ENCODE measurements at places on chromosomes 4 and X.
A peak's percentile ranks its signal among the peaks of the same experiment; 100 is the strongest.

- no peak for DNase-seq
Observed at GRCh38 chr4:81586706-81587105, 115.0 kb upstream of the RASGEF1B start.

DNA sequence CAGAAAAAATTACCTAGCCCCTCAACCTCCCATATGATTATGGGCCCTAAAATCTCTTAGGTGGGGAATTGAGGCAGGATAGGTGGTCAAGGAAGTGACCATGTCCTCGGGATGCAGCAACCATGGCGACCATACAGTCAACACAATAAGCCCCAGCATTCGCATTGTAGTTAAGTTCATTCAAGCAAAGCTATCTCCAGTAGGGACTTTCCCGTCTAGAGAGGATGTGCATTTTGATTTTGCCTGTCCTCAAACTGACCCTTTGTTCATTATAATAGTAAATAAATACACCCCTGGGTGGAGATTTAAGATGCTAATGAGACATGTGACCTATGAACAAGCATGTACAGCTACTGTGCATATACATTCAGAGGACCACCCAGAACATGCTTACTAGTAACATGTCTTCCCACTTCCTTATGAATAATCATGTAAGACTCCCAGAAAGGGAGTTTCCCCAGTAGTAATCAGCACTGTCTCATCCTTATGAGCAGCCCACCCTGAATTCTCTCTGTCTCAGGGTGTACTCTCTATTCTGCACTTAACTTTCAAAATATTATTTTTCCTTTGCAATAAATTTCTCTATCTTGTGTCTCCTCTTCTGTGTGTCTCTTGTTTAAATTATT is 74.3 kb downstream of the NUDT11 start:
- no peak for DNase-seq

- no peak for DNase-seq
Observed at GRCh38 chrX:110408949-110409588, 50.4 kb downstream of the RTL9 start.

- no peak for DNase-seq
Observed at GRCh38 chr4:121551881-121552280, 144.9 kb downstream of the ANXA5 start.

GRCh38 chr4:83734576-83734975 is 198.7 kb downstream of the GPAT3 start:
- DNase-seq = no peak

- DNase-seq = no peak
Observed at GRCh38 chrX:106780264-106780663, 22.2 kb upstream of the TBC1D8B start.

GRCh38 chr4:7017446-7018048 is 25.6 kb upstream of the TADA2B start:
- DNase-seq = peak; percentile 63

- no peak for DNase-seq
Observed at GRCh38 chr4:137572163-137572562, 39.9 kb upstream of the PCDH18 start.

DNA sequence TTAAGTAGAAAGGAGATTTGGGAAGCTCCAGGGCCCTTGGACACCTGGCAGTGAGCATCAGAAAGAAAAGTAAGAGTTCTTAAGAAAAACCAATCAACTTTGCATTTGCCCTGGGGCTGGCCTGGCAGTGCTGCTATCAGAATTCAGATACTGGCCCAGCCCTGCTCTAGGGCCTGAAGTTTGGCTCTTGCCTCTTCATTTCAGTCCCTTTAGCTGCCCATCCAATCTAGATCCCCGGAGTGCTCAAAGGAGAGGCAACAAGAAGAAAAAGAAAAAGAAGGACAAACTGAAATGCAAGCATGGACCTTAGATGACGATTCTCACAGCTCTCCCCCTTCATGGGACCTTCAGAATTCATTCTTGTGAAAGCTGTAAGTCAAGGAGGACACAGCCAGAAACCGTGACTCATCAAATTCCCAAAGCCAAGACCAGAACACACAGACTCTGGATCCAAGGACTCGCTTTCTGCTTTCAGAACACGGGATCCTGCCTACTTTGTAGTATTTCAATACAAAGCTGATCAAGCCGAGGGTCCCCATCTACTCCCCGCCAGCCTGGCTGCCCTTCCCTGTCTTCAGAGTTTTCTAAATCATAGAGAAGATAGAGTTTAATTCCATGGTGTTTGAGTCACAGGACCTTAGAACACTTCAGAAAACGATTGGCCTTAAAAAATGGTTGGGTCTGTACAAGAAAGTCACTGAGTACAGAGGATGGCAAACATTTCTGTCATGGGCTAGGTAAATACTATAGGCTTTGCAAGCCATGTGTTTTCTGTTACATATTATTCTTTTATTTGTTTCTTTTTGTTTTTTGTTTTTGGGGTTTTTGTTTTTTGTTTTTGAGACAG is 103.7 kb downstream of the RBM47 start:
- no peak for DNase-seq

DNA sequence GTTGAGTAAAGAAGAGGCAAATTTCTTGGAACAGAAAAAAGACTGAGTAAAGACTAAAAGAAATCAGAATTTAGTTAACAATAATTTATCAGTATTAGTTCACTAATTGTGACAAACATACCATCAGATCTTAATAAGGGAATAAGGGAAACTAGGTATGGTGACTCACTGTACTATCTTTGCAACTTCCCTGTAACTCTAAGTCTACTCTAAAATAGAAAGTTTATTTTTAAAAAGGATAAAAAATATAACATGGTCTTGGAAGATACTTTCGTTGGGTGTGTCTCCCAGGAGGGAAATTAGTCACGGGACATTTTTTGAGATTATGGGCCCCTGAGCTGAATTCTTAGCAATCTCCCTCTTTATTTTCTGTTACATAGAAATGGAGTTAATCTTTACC is 97.3 kb downstream of the EMCN start:
- no peak for DNase-seq

GRCh38 chr4:6955261-6955911 is 45.8 kb downstream of the TBC1D14 start:
- no peak for DNase-seq

DNA sequence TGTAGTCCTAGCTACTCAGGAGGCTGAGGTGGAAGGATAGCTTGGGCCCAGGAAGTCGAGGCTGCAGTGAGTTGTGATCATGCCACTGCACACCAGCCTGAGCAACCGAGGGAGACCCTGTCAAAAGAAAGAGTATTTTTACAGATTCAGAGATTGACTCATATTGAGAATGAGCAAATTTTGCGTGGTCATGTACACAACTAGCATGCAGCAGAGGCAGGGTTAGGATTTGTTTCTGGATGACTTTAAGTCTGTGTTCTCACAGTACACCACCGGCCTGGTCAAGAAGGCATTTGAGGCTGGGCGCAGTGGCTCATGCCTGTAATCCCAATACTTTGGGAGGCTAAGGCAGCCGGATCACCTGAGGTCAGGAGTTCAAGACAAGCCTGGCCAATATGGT is 44.8 kb upstream of the CBR4 start:
- DNase-seq = no peak

DNA sequence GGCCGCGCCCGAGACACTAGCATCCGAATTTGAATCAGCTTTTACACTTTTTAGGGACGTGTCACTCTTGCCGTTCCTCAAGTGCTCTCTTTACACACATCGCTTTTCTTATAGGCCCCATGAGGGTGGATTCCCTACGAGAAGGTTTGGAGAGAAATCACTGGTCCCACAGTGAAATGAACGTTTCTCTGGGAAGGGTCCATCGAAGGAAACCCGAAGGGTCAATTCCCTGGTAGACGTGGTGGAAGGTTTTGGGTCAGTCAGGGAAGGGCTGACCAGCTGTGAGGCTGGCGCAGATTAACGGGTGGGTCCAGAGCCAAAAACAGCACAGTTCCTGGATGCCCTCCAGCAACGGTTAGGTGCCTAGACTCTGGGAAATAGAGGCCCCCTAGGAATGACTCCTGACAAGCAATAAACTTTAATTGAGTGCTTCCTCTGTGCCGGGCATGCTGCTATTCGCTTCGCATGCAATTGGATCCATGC is 35.9 kb downstream of the ETDC start:
- DNase-seq = peak; percentile 15

- no peak for DNase-seq
Observed at GRCh38 chr4:1575418-1576303, 108.5 kb downstream of the FAM53A start.

DNA sequence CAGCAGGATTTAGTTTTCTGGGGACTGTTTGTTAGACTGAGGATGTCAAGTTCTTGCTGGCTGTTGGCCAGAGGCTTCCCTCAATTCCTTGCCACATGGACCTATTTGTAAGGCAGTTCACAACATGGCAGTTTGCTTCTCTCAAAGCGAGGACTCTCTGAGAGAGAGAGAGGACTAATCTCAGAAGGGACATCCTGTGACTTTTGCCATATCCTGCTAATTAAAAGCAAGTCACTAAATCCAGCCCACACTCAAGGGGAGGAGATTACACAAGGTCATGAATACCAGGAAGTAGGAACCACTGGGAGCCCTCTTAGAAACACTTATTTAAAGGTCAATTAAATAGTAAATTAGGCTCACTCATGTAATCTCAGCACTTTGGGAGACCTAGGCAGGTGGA is 38.2 kb downstream of the PPP1R2C start:
- no peak for DNase-seq

DNA sequence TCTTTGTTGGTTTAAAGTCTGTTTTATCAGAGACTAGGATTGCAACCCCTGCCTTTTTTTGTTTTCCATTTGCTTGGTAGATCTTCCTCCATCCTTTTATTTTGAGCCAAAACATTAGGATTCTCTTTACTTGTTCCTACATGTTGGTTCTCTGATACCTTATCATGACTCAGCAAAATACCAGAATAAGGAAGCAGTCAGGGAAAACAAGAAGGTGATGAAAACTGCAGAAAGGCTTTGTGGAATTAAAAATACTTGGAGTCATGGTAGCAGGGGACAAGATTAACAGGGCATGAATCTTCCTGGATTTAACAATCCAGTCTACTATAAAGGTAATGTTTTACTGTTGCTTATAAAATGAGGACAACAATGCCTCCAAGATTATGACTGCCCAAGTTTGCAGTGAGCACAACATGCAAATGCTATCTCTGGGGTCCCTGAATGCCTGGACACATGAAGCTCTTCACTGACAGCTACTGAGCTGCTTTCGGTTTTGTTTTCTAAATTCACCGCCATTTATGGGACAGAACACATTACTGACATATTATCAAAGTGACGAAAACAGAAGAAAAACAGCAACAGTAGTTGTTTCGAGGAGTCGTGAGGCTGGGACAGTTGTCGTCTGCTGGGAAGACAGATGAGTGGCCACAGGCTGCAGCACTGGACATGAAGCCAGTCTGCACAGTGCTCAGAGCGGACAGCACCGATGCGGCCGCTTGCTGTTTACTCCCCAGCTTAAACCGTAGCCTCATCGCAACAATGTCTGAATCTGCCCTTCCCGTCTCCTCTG is 174.5 kb upstream of the DKK2 start:
- no peak for DNase-seq

DNA sequence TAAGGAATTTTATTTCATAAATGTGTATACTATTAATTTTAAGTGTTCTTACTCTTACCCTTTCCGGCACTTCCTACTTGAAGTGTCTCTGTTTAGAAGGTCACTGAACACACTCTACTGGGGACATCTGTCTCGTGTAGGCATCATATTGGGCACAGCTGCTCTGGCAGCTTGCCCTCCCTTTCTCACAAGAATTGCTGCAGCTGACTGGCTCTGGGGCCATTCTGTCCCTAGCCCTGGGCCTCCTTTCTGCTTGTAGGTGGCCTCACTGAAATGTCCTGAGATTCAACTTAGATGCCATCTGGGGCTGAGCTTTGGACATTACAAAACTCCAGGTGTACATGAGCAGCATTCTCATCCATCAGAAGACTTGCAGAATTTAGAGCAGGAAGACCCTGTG is 49.6 kb downstream of the SMAD1 start:
- peak; percentile 79 for DNase-seq

- no peak for DNase-seq
Observed at GRCh38 chr4:182840108-182840507, 77.1 kb downstream of the DCTD start.

DNA sequence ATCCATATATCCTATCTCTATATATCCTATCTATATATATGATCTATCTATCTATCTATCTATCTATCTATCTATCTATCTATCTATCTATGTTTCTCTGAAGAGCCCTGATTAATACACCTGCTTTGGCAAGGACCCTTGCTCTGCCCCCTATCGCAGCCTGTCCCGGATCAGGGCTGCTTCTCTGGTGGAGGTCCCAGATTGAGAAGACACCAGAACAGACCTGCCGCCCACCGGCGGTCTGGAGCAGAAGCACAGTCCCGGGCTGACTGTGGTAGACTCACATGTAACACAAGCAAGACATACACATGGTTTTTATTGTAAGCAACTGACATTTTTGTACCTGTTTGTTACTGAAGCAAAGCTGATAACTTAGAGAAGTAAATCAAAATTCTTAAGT is 52.8 kb downstream of the ING2 start:
- no peak for DNase-seq

DNA sequence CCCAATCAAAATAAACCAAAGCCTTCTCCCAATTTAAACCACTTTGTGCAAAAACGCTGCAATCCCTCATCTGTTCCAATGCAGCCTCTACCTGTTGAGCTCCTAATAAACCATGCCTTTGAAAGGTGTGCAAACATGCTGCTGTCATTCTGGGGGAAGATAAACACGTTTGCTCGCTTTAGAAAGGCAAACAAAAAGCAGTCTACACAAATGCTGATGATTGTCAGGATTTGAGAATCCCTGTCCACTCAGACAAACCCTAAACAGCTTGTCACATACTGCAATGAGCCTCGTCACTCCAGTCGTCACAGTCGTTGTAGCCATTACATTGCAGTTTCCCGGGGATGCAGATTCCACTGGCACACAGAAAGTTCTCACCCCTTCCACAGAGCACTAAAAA is 145.2 kb downstream of the CORIN start:
- DNase-seq = no peak

DNA sequence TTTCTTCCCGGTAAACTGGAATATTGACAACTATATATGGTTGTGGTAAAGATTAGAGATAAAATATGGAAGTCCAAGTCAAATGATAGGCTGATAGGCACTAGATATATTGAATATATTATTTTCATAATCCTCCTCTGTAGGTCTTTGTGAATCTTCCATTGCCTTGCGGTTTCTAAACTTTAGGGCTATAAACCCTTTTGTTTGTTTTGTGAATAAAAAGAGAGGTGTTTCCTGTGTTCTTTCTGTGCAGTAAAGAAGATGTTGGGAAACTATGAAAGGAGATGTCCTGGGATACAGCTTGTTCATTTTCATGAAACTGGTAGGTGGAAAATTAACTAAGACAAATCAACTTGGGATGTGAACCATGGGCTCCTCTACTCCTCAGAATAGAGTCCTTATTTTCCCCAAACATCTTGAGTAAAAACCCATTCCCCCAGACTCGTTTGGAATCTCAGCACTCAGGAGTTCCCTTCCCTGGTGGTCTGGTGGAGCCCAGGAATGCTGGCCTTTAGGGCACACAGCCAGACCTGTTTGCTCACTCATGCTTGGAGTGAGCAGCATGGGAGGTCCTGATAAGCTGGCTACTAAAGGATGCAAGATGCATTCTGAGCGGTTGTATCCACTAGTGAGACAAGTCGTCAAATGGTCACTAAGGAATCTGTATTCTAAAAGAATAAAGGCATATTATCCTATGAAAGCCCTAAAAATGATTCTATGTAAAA is 22.2 kb downstream of the PRDM8 start:
- DNase-seq = no peak

- no peak for DNase-seq
Observed at GRCh38 chr4:15776871-15777648, 1.1 kb upstream of the CD38 start.
